ENCODE measurements at places on chromosomes 4 and X.

- DNase-seq = no peak
These were observed 1.5 kb downstream of the SNCA start for GRCh38 chr4:89835413-89835812.

- no peak for DNase-seq
These were observed 240.4 kb upstream of the ZCCHC13 start for GRCh38 chrX:74063426-74064155.

DNA sequence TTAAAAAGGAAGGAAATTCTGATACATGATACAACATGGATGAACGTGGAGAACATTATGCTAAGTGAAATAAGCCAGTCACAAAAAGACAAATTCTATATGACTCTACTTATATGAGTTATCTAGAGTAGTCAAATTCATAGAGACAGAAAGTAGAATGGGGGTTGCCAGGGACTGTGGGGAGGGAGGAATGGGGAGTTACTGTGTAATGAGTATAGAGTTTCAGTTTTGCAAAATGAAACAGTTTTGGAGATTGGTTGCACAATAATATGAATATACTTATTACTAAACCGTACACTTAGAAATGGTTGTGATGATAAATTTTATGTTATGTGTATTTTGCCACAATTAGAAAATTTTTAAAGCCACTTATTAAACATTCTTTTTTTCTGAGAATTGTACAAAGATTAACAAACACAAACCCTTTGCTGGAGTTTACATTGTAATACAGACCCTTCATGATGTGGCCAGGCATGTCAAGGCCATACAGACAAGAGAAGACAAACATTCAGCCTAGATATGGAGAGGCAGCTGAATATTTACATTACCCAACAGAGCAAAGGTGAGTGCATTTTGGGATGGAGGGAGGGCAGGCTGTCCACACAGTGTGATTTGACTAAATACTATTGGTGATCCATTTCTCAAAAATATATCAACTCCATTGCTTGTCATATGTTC, 21.2 kb upstream of the GPC3 start:
- DNase-seq = no peak

DNA sequence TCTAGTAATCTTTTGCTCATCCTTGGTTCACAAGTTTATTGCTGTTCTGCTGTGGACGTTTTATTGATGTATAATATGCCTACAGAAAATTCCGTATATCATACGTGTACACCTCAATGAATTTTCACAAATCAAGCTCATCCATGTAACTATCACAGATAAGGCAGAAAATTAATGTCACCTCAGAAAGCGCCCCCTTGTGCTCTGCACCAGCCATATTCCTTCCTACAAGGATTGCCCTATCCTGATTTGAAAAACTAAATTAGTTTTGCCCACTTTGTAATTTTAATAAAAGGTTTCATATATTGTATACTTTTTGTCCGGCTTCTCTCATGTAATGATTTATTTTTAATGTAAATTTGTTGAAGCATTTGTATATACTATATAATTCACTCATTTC, 390.8 kb downstream of the ADGRL3 start:
- no peak for DNase-seq

DNA sequence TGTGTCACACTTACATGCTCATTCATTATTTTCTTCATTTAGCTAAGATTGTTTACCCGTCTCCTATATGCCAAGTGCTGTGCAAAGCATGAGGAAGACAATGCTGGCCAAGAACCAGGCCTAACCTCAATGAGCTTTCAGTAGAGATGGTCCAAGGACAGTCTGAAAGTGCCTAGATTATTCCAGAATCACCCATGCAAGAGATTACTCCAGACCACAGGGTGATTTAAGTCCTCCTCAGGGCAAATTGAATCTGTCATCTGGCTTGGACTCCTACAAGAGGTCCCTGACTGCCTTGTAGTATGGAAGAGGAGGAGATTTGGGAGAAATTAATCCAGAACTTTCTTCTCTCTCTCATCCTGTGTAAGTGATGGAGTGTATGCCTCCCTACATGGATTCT, 99.4 kb upstream of the NDP start:
- no peak for DNase-seq

GRCh38 chrX:45554736-45555135, 354.1 kb upstream of the DIPK2B start:
- DNase-seq = no peak

DNA sequence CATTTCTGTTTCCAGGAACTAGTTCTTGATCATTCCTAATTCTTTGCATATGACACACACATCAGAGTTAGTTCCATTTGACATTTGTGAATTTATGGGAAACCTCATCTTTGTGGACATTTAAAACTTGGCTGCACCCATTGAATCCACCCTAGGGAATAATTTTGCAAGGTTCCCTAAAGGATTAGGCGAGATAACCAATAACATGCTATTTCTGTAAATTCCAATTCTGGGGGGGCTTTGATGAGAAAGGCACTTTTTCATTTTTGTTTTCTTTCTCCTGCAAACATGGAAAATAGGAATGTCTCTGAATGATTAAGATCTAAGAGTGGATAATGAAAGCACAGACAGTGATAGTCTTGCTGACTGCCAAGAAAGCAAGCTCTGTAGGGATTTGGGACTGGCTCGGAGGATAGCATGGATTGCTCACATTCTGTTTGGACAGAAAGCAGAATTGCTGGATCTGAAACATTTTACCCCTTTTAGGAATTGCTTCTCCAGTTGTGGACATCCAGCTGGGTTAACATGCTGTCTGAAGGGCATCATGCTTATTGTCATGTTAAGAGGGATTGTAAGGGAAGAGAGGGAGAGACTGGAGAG, 145.1 kb downstream of the NHS start:
- DNase-seq = no peak

GRCh38 chr4:32748498-32748897, 2028.3 kb downstream of the PCDH7 start:
- DNase-seq = no peak

GRCh38 chr4:4328840-4329239, 38.8 kb downstream of the ZBTB49 start:
- DNase-seq = no peak

- no peak for DNase-seq
These were observed 419.8 kb downstream of the GALNTL6 start for GRCh38 chr4:172232966-172233365.

GRCh38 chrX:57155171-57155570, 18.0 kb upstream of the SPIN2A start:
- no peak for DNase-seq

DNA sequence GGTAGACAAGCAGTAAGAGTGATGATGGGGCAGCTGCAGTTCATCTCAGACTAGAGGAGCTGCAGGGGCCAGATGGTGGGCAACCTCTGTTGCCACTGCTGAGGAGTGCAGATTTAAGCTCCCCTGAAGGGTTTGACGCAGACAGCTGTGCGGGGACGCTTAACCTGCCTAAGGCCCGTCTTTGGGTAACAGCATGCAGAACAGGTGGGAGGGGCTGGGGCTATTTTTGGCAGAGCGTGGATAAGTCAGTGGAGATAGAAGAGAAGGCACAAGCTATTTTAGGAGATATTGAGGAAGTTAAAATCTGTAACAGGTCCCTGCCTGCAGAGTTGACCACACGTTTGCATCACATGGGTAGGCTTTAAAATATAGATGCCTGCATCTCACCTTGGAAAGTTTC, 10.5 kb downstream of the CD99 start:
- no peak for DNase-seq

DNA sequence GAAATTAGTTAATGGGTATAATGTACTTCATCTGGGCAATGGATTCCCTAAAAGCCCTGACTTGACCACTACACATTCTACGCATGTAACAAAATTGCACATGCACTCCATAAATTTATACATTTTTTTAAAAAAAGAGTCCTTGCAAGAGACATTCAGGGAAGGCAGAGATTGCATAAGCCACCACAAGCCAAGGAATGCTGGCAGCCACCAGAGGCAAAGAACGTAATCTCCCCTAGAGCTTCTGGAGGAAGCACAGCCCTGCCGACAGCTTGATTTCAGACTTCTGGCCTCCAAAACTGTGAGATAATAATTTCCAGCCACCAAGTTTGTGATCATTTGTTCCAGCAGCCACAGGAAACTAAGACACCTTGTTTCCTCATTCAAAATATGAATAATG, 185.6 kb upstream of the GALNT7 start:
- DNase-seq = no peak

DNA sequence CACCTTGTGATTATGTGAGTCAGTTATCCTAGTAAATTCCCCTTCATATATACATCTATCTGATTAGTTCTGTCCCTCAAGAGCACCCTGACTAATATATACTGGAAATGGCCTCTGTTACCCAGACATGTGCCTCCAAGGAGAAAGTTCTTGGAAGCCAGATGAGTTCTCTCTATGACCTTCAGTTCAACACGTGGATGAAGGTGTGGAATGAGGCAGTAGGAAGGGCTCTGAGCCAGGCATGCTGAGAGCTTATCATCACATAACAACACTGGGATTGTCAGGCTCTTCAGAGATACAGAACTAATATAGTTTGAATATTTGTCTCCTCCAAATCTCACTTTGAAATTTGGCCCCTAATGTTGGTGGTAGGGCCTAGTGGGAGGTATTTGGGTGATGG, 44.4 kb upstream of the DHRSX start:
- DNase-seq = no peak

- peak; percentile 89 for DNase-seq
These were observed 107.8 kb downstream of the NHSL2 start for GRCh38 chrX:72018277-72019112.

DNA sequence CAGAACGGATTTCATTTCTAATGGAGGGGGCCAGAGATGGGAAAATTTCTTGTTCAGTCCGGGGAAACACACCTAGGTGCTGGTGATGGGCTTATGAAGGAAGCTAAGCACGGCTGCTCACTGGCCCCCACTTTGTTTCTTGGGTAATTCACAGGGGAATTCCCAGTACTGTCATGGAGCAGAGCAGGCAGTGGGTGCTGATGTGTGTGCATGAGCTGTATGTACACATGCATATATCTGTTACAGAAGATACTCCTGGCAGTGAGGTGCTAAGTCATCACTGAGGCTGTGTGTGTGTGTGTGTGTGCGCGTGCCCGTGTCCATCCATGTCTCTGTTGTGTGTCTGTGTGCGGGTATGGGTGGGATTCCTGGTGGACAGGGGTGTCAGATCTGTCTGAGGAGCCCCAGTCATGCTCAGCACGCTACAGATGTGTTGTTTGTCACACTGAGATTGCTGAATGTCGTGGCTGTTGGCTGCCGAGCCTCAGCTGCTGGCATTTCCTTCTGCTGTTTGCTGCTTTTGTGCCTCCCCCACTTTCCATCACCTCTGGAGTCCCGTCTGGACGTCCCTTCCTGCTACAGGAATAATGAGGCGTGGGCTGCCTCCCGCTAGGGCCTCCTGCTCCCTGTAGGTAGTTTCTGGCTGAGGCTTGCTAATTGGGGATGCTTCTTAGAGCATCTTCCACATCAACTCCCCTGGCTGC, 53.3 kb downstream of the JADE1 start:
- peak; percentile 67 for DNase-seq

DNA sequence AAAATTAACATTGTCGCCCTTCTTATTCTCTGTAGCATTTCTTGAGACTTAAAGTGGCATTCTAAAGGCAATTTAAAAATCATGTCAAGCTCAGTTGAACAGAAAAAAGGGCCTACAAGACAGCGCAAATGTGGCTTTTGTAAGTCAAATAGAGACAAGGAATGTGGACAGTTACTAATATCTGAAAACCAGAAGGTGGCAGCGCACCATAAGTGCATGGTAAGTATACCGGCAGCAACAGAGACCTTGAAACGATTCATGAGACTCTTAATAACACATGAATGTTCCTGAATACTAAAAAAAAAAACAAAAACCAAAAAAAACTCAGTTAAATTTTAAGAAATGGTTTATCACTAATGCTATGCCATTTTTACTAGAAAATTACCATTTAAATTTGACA, 82.4 kb upstream of the HPRT1 start:
- no peak for DNase-seq

DNA sequence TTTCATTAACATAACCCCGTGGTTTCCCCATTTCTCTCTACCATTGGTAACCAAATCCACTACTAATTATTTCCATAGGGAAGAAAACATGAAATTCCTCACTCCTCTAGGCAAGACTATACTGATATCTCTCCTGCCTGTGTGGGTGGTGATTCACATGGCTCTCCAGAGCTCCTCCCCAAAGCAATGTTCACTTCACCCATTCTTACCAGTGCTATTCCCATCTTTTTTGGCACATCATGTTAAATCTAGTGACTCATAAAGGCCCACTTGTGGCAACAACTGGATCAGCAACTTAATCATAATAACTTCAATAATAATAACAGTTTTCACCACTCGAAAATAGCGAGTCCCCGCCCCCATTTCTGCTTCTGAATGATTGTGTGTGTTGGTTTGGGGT, 6.1 kb upstream of the HCCS start:
- DNase-seq = no peak

DNA sequence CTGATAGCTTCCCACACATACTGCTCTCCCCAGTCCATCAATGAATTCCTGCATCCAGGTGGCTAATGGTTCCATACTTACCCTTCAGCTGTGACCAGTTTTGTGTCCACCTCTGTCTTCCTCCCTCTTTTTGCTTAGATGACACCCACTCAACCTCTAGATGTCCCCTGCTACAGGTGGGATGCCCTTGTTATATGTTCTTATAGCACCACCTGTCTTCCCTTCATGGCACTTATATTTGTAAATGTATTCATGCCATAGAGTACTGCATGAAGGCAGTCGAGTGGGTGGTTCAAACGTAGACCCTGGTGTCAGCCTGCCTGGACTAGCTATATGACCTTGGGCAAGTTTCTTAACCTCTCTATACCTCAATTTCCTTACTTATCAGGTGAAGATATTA, 6.5 kb upstream of the USP46 start:
- no peak for DNase-seq

GRCh38 chr4:145511913-145512522, 30.4 kb downstream of the SMAD1 start:
- no peak for DNase-seq

GRCh38 chr4:77358315-77358928, 201.4 kb downstream of the CCNG2 start:
- DNase-seq = no peak

GRCh38 chr4:55530691-55531090, 16.0 kb downstream of the CLOCK start:
- no peak for DNase-seq

DNA sequence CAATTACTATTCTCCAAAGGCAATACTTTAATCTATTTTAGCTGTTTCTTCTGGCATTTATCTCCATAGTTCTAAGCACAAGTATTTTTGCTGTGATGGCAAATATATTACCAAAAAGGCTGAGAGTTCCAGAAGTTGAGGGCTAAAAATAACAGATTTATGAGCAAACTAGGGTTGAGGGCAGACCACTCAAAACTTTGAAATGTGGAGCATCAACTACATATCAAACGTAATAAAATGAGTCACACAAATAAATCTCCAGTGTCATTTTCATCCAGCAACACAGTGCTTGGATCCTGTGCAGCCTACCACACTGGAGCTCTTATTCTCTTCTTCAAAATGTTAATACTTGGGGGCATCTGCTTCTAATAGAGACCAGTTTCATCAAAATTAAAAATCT, 163.9 kb downstream of the HS3ST1 start:
- no peak for DNase-seq

DNA sequence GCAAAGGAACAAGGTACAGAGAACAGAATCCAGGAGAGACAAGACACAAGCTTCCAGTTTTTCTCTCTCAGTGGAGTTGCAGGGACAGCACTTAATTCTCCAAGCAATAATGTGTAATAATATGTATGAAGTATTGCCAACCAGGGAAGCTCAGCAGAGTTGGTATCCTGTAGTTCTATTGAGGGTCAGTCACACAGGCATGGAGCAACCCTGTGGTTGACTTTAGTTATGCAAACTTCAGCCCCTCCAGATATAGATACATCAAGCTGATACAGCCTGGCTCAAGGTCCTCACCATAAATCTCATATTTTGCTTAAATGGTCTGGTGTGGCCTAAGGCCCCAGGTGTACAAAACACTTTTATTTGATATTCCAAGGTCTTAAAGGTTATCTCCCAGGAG, 248.6 kb upstream of the EPHA5 start:
- DNase-seq = no peak
